ENCODE measurements at places on chromosomes 16 and 17.

GRCh38 chr16:72264771-72265170 is 92.8 kb upstream of the PMFBP1 start:
- DNase-seq, result no peak

DNA sequence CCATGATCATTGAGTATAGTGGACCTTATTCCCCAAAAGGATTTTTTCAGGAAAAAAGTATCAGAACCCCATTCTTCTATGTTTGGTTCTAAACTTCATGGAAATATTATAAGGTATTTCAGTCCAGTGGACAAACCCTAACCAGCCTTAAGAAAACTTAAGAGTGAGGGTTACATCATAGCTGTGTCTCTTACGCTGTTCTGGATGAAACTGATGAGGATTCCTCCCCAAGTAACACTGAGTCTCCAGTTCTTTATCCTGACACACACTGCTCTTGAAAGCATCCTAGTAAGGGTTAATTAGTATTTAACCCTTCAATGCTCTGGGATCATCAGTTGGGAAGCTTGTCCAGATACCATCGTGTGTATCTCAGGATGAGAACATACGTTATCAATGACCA is 5.0 kb downstream of the LYRM1 start:
- no peak for DNase-seq

GRCh38 chr17:67258821-67259468 is 13.9 kb upstream of the HELZ start:
- no peak for DNase-seq

- DNase-seq, result no peak
Measured at GRCh38 chr17:83191388-83192160, 112.2 kb downstream of the METRNL start.

GRCh38 chr17:74545843-74546230 is at the start of gene CD300C:
Gene CD300C, minus strand, starts transcription at chr17:74546115. Its CDS starts 333 bp downstream, at chr17:74545782.
- no peak for DNase-seq

DNA sequence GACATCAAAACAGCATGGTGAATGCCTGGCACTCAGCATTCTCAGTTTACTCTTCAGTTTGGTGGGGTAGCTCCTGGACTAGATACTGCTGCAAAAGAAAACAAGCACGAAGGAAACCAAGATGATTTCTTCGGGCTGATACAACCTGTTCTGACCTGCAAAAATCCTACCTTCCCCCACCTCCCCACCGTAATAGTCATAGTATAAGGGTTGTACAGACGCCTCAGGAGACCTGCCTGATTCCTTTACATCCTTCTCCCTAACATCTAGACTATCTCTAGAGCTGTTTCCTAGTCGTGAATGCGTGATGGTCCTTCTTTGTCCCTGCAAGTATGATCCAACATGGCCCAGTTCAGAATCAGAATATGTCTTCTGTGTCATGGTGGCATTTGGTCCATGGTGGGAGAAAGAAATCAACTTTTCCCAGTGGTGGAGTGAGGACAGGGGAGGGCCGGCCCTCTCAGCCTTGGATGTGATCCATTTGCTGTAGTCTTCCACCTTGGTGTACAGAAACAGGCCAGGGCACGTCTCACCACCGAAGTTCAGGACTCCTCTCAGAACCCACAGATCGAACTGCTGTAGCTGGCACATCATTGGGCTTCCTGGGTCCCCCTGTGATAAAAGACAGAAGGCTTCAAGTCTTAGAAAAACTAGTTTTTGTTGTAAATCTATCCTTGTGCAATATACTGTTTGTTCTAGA is 14.5 kb downstream of the PRSS54 start:
- no peak for DNase-seq

GRCh38 chr17:5446786-5447185 is 7.8 kb upstream of the C1QBP start:
- no peak for DNase-seq

- no peak for DNase-seq
Measured at GRCh38 chr17:78504156-78504925, 72.9 kb downstream of the DNAH17 start.

GRCh38 chr16:78134944-78135619 is 35.6 kb downstream of the WWOX start:
- no peak for DNase-seq

DNA sequence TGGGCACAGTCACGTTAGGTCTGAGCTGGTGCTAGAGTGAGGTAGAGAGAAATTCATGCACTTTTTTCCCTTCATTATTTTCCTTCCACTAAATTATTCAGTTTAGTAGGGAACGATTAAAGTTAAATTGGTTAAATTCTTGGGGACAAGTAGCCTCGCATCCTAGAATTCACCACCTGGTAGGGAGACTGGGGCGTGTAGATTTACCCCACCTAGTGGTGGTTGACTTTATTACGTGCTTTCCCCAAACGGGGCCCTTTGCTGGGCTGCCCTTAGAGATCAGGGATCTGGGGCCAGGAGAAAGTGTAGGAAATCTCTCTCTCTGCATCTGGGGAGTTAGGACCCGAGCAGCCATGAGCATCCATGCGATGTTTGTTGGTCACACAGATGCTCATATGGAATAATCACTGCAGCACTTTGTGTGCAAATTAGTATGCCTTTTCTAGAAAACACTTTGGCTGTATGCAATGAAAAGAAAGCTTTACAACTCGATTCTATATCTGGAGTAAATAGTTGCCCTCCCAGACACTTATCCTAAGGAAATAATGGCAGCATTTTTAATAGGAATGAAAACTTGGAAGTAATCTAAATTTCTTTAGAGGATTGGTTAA is 107.0 kb downstream of the PLCG2 start:
- no peak for DNase-seq

GRCh38 chr17:6487251-6488007 is 43.2 kb downstream of the PIMREG start:
- DNase-seq, result no peak

GRCh38 chr16:65658349-65658748 is 536.5 kb upstream of the CDH11 start:
- no peak for DNase-seq

GRCh38 chr16:75627851-75628250 is 4.8 kb upstream of the ADAT1 start:
- DNase-seq, result peak; percentile 36

DNA sequence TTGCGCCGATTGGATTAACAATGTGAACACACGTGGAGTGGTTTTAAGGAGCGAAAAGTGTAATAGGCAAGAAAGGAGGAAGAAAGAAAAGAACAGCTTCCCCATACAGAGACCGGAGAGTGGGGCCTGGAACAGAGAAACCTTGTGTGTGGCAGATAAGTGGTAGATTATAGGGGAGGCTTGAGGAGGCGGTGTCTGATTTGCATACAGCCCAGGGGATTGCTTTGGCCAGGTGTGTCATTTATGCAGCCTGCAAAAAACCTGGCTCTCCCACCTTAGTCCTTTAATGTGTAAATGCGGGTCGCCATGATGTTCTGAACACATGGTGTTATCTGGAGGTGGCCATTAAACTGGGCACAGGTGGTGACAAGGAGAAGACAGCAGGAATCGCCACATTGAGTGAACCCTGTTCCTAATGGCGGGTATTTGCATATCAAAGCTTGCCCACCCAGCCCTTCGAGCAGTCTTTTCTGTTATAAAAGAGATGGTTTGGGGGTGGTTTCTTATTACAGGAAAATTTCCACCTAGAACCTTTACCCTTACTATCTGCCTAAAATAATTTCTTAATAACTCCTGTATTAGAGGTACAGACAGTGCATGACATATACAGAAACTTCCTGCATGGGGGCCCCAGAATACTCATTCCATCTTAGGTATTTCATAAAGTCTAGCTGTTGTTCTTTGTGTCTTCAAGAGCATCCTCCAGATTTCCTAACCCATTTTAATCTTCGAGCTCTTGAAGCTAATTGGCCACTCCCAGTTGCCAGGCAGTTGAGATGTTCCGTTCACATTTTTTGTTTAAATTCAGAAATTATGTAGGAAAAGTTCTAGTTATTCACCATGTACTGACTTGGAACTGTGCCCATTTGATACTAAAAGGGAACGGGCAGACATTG is 292.5 kb downstream of the RBFOX1 start:
- no peak for DNase-seq

DNA sequence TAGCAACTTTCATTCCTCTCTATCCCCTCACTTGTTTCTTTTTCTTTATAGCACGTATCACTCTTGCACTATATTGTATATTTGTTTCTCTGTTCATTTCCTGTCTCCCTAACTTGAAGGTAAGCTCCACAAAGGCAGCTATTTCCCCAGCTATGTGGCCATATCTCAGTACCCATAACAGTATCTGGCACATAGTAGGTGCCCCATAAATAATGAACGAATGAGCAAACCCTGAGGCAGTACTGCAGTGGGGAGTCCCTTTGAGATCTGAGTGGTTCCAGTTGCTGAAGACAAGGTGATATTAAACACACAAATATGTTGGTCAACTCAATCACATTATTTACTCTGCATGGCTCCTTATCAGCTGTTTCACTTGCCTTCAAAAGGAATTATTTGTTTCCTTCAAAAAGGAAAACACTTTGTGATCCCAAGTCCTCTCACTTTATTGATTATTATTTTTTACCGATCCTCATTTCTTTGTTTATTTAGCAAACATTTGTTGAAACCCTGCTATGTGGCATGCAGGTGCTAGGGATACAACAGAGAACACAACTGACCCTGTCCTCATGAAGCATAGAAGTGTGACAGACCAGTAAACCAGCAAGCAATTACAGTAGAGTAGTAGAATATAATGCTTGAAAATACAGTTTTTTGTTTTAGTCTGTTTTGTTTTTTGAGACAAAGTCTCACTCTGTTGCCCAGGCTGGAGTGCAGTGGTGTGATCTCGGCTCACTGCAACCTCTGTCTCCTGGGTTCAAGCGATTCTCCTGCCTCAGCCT is 5.7 kb upstream of the ADAP2 start:
- no peak for DNase-seq

DNA sequence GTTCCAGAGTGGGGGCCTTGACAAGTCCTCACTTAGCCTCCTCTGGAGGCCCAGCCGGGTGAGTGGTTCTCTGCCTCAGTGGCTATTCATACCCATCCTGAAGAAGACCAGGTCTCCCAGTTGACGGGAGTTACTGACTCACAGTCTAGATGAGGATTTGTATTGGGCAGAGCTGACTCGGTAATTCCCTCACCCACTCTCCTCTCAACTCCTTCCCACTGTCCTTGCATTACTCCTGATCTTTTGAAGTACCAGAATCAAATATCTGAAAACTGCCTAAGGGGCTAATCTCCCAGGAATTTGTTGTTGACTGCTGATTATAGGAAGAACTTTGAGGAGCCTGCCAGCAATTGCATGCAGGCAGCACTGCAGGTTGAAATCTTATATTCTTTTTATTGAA is 14.2 kb downstream of the SAP30BP start:
- DNase-seq, result no peak

GRCh38 chr16:52834736-52835465 is 217.8 kb downstream of the CHD9NB start:
- no peak for DNase-seq

DNA sequence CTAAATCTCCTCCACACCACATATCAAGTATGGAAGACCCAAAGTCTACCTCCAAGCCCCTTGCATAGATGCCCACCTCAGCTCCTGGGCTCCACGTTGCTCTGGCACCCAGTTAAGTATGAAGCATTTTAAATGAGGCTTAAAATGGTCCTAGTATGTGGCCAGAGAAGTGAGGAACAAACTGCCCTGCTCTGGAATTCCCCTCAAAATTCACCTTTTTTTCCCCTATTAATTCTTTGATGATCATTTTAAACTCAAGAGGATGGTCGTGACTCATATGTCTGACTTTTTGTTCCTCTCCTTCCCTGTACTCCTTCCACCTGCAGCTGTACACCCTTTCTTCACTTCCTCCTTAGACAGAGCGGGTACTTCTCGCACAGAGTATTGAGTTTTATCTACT is 234.5 kb upstream of the MYOCD start:
- DNase-seq, result no peak

GRCh38 chr17:54814371-54814770 is 86.3 kb upstream of the TOM1L1 start:
- DNase-seq, result no peak

DNA sequence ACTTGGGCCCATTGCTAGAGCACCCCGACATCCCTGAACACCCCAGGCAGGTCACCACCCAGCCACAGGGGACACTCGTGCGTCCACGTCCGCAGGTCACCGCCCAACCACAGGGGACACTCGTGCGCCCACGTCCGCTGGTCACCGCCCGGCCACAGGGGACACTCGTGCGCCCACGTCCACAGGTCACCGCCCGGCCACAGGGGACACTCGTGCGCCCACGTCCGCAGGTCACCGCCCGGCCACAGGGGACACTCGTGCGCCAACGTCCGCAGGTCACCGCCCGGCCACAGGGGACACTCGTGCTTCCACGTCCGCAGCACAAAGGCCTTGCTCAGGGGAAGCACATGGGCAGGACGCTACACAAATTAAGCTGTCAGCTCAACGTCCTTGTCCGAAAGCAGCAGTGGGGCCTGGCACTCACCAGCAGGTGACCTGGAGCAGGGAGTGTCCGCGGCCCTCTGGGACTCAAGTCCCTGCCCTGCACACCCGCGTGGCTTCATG is 17.7 kb downstream of the GALNS start:
- DNase-seq, result no peak

DNA sequence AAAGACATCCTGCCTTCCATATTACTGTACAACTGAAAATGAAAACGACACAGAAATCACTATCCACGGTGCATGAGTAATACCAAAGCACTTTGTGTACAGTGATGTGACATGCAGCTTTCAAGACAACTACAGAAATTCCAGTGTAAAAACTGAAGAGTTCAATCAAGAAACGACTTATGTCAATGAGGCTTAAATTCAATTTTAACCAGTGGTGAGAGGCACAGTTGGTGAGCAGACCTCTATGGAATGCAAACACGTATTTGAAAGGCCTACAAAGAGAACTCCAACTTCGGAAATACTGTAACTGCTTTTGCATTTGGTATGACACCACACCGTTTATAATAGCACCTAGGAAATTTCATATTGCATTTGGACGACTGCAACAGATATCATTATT is 87.6 kb downstream of the USP31 start:
- no peak for DNase-seq

GRCh38 chr16:52629296-52629695 is 82.4 kb upstream of the TOX3 start:
- no peak for DNase-seq

DNA sequence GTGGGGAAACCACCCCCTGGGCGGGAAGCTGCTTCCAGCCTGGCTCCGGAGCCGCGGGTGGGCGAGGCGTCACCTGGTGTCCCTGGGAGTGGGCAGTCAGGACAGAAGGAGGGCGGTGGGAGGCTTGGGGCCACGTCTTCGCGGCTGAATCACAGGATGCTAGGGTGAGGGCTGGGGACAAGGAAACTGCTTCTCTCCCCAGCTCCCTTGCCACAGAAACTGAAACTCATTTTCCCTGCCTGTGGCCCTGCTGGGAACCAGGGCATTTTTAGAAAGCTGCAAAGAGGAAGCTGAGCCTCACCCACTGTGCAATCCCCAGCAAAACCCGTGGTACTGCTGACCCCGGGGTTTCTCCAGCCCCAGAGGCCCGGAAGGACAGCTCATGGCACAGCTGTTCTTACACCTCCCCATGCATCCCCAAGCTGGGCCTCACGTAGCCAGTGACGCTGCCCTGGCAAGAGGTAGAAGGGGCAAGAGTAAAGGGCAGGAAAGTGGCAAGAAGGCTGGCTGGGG is 8.2 kb downstream of the RHBDF2 start:
- DNase-seq, result no peak

- DNase-seq, result no peak
Measured at GRCh38 chr17:80868022-80868609, 123.5 kb upstream of the CHMP6 start.
